ENCODE measurements at places on chromosomes 2 and 18.

DNA sequence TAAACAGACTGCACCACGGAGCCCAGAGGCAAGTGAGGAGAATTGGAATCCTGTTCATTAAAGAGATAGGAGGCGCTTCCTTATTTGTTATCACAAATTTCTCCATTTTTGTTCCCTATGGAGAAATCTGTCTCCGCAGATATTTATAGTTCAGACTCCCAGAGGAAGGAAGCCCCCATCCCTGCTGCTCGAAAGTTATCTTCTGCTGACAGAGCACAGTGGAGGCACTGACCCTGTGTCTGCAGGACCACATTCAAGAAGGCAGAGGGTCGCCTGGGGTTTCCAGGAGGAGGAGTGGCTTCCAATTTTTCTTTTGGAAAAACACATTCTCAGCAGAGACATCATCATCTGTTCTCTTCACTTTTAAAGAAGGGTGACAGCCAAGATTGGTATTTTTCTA is 73.0 kb upstream of the GPR45 start:
- no peak for DNase-seq

GRCh38 chr2:72992734-72993102 is 75.4 kb downstream of the EMX1 start:
- DNase-seq: no peak

DNA sequence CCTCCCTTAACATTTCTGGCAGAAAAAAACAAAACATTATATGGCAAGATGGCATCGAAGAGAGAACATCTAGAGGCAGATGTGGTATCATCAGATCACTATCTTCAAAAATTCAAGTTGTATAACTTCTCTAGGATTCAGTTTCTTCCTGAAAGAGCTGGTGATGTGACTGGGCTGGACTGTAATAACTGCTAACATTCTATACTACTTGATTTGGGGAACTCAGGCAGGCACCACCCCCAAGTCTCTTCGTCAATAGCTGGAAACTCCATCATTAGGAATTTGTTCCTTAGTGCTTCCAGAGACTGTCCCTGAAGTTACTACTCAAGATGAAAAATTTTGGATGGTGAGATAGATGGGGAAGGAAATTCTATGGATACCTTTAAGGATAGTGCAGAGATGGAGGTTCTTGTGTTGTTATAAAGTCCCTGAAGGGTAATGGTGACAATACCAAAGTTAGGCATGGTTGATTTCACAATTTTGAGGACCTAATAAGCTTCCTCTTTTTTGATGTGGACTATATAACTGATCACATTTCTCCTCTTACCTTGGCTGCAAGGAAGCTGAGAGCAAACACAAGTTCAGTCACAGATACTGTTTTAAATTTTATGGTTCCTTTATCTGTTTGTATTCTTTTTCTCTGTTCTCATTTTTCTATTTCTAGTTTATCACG is 59.1 kb upstream of the PGAP1 start:
- no peak for DNase-seq

DNA sequence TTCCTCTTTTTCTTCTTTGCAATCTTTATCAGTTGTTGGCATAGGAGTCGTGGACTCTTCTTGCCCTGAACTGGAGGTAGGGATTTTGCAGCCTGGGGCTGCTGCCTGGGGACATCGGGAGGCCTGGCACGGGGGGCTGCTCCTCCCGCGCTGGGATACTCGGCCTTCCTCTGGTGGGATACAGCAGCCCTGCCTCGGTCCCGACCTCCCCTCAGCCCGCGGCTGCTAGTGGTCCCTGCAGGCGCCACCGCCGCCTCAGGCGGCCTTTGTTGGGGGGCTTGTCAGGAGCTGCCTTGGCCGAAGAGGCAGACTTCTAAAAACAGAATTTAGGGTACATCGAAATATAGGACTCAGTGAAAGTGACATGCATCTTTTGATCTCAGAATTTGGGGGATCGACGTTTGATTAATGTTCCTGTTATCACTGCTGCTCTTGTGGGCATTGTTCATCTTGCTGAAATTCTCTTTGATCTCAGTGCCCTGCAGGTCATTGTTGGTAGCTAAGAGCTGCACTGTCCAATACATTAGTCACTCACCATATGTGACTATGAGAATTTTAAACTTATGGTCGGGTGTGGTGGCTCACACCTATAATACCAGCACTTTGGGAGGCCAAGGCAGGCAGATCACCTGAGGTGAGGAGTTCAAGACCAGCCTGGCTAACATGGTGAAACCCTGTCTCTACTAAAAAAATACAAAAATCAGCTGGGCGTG is 16.3 kb downstream of the POLR2D start:
- DNase-seq: no peak

DNA sequence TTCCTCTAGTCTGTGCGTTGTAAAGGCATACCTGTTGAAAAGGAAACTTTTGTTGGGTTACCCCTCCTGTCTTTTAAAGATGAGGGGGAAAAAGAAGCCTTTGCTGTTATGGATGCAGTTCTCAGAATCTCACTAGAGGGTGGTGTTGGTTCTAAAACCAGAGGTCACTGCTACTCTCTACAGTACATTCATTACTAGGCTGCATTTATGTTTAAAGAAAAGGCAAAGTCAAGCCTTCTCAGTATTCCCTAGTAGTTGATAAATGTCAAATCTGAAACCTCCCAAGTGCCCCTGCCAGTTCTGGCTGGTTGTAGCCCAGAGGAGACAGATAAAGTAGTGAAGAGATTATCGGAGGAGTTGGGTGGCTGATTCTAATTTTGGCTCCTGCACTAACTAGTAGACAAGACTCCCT is 1.4 kb upstream of the PLCL1 start:
- DNase-seq: peak; percentile 37

- no peak for DNase-seq
Observed at GRCh38 chr2:240965296-240965904, 33.0 kb upstream of the SNED1 start.

GRCh38 chr2:54629914-54630857 is 93.3 kb upstream of the EML6 start:
- no peak for DNase-seq

DNA sequence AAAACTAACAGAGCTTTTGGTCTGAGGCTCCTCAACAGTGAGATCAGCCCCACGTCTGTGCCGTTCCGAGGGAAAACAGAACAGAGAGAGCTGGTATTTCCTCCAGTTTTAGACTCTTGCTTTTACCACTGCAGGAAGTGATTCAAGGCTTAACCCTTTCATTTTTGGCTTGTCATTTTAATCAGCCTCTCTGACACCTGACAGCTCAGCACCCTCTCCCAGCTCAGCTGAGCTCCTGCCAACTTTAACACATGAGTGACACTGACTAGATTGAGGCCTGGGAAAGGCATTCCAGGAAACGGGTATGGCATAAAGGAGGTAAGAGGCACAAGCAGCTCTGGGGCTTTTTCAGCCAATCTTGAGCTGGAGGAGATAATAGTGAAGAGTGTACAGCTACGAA is 239.4 kb upstream of the SKOR2 start:
- no peak for DNase-seq

- no peak for DNase-seq
Observed at GRCh38 chr2:171578127-171578803, 56.0 kb downstream of the CYBRD1 start.

DNA sequence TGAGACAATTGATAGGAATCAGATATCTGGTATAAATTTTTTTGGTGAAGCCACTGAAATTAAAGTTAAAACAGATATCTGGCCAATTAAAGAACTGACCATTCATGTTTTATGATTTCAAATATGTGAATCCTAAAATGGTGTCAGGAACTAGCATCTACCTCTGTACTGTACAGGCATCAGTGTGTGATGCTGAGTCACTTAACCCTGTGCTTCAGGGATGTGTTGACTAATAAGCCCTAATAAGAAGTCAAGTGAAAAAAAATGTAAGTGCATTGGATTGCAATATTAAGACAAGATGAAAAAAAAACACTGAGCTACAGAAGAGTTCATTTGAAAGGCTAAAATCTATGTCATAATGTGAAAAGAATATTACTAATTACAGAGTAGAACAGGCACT is 9.1 kb upstream of the UNC80 start:
- no peak for DNase-seq

DNA sequence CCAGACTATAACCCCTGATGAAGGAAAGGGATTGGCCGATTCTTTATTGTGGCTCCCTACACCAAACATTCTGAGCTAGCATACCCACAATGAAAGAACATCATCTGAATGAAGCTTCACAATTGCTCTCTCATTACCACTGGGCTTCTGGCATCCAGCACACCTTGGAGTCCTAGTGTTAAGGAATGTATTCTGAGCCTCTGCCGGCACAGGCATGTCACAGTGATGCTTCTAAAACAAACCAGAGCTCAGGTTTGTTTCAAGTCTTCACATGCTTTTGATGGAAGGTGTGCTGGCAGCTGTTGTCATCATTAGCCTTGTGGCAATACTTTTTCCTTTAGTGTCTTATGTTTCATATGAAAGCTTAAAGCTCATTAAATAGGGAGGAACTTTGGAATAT is 76.3 kb upstream of the RBBP8 start:
- DNase-seq: no peak

GRCh38 chr2:10493634-10494281 is 45.6 kb upstream of the ODC1 start:
- peak; percentile 80 for DNase-seq

DNA sequence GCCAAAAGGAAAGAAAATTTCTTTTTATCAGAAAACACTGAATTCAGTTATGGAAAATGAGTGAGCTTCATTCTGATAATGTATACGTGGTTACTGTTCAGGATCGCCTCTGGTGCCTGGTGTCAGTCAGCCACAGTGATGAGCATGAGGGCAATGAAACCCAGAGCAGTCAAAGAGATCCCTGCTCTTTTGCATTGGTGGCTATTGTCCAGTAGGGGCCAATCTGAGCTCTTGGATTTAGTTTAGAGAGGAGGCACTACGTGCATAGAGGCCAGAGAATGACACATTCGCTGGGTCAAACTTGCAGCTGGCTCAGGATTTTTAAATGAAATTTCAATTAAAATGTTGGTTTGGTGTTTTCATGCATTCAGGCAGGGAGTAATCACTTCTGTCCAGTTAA is 522.9 kb downstream of the TMEM182 start:
- no peak for DNase-seq

- no peak for DNase-seq
Observed at GRCh38 chr2:105734762-105735538, 9.8 kb upstream of the NCK2 start.

DNA sequence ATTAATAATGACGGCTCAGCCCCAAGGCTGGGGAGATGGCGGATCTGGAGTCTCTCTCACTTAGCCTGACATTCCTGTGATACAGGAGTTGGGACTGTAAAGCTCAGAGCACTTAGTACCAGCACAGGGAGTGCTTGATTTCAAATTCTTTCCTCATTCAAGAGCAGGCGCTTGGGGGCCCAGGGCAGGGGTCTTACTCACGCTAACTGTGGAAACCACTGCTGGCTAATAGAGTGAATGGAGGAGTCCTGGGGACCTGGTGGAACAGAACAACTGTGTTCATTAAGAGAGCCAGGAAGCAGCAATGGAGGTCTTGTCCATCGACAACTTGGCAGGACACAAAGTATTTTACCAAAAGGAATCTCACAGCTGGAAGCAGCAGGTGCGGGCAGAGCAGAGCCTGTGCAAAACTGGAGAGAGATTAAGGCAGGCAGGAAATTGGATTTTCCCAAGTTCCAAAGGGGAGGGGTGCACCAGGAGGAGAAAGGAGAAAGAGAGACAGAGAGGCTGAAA is 358.9 kb downstream of the TNS1 start:
- no peak for DNase-seq

DNA sequence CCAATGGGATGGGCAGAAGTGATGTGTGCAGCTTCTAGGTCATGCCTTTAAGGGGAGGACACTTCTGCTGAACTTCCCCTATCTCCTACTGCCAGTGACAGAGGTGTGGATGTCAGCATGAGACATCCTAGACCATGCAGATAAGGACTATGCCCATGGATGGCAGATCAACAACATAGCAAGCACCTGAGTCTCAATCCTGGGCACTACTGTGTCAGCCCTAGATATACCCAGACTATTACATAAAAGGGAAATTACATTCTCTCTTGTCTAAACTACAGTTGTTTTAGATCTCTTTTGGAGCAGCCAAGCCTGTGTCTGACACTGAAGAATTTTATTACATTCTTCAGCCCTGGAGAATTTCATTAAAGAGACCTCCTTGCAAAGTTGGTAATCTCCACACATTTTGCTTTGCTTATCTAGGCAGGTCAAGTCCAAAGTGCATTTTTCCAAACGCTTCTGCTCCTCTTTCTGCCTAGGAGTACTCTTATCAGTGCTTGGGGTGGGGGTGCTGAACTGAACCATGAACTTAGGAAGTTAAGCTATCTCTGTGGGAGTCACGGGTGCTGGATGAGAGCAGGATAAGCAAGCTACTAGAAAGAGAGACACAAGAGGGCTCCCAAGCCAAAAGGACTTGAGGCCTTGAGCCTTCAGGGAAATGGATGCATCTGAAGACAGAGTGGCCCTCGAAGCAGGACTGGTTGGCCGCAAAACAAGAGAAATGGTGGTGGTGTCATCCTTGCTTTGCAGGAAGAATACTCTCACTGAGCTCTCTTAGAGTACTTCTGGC is 95.2 kb upstream of the SPRED2 start:
- no peak for DNase-seq

DNA sequence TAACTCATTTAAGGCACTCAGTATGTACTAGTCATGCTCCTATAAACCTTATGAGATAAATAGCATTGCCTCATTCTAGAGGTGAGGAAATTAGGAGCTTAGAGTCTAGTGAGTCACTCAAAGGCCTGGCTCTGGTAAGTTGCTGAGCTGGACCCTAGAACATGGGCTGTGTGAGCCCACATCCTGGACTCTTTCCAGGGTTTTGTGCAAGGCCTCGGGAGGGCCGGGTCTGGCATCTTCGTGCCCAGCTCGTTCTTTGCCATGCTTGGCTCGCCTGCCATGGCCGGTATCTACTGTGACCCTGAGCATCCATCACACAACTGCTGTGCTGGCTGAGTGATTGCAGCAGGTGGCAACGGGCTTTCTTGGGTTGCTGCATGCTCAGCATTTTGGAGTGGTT is 168.0 kb downstream of the LPIN1 start:
- no peak for DNase-seq

DNA sequence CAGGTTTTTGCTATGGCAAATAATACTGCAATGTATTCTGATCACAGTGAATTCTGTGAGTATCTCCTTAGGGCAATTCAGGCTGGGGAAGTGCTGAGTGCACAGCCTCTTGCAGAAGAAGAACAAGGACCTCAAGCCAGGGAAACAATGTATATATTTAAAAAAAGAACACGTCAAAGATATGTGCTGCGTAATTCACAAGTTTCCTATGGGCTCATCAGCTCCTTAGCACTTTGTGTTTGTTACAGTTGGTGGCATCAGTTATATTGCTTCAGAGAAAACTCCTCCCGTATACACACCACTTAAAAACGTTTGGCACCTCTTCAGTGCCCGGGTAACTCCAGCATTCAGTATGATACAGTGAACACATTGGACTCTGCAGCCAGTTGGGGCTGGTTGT is 16.5 kb upstream of the MARCO start:
- DNase-seq: no peak

- DNase-seq: no peak
Observed at GRCh38 chr2:133562558-133562957, 5.7 kb downstream of the NCKAP5 start.

GRCh38 chr18:28003451-28003850 is 173.5 kb downstream of the CDH2 start:
- DNase-seq: no peak

GRCh38 chr18:50639711-50640110 is 79.8 kb downstream of the MAPK4 start:
- no peak for DNase-seq

- peak; percentile 11 for DNase-seq
Observed at GRCh38 chr2:15640261-15640711, 48.6 kb downstream of the DDX1 start.
